ENCODE measurements at places on chromosomes 6 and 20. TPM values are rescaled to one million over a fixed set of nuclear protein-coding genes. Genes with fewer than 3 reads are reported as not detected.

DNA sequence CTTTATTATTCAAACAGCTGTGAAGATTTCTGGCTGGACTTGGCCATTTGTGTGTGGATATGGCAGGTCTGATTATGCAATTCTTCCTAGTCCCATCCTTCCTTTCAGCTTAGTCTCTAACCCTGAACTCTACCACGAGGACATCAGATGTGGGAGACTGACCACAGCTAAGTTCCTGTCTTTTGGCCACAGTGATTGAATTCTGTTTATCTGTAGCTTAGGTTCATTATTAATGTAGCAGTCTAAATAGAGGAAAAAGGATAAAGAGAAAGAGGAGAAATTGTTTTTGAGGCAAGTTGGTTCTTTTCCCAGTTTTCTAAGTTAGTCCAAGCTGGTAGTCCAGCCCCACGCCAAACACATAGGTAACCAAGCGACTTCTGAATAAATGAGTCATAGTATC is 598.9 kb downstream of the RFPL4B start:
- DNase-seq, result peak; percentile 66

DNA sequence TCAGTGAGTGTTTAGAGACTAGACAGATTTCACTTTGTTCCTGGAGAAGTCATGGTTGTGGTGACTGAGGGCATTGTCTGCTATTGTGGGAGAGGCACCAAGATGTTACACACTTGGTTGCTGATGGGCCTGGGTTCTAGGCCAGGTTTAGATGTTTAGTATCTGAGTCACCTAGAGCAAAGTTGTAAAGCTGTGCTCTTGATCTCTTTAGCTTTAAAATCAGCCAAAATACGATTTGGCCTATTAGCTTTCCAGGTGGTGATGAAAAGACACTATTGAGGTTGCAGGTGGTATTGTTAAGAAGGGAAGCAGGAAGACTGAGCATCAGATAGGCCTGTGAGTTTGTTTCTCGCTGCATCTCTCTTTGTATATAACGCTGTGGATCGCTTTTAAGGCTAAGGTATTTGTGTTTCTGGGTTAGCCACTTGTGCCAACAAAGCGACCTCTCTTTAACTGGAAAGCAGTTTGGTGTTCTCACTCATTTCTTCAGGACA is 48.6 kb downstream of the FOXO3 start:
- no peak for DNase-seq

GRCh38 chr6:37099442-37099841 is 70.5 kb upstream of the PIM1 start:
- DNase-seq, result no peak

- no peak for DNase-seq
These were observed 34.6 kb downstream of the EDN1 start for GRCh38 chr6:12324748-12325147.

The SLC22A16 gene
- total RNA-seq, result not detected

The HDGFL1 gene
- total RNA-seq, result not detected

The NR2E1 gene
- not detected for total RNA-seq

The NEU1 gene
- 77.6 TPM for total RNA-seq
